ENCODE measurements at places on chromosomes 6 and 20.

DNA sequence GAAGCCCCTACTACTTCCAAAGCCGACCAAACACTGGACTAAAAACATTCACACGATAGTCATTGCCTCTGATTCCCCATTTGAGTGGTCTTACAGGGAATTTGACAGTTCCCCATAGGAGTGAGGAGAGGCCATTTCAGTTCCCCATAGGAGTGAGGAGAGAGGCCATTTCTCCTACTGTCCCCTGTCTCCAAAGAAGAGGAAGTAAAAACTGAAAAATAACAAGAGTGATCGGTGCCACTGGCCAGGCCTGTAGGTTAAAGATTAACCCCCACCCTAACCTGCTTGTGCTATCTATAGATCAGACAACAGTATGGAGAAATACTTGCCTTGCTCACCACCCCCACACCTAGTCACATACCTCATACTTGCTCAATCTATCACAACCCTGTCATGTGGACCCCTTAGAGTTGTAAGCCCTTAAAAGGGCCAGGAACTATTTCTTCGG, 204.0 kb upstream of the MOCS1 start:
- DNase-seq: no peak

- no peak for DNase-seq
These were observed 31.3 kb downstream of the C20orf203 start for GRCh38 chr20:32642257-32643046.

GRCh38 chr20:61929971-61930666, 135.6 kb downstream of the TAF4 start:
- no peak for DNase-seq

DNA sequence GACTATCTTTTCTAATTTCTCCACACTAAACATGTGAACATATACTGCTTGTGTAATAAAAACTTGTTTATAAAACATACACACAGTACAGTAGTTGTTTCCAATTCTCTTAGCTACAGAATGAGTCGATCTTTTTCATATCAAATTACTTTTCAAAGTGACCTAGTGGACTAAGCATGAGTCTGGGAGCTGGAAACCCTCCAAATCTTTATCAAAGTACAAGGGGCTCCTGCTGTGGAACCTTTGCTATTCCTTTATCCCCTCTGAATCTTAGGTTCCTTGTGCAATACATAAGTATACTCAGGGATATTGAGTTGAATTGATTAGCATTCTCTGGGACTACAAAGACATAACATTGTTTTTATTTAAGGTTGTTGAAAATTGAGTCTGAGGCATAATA, 48.7 kb upstream of the TAB2 start:
- no peak for DNase-seq

DNA sequence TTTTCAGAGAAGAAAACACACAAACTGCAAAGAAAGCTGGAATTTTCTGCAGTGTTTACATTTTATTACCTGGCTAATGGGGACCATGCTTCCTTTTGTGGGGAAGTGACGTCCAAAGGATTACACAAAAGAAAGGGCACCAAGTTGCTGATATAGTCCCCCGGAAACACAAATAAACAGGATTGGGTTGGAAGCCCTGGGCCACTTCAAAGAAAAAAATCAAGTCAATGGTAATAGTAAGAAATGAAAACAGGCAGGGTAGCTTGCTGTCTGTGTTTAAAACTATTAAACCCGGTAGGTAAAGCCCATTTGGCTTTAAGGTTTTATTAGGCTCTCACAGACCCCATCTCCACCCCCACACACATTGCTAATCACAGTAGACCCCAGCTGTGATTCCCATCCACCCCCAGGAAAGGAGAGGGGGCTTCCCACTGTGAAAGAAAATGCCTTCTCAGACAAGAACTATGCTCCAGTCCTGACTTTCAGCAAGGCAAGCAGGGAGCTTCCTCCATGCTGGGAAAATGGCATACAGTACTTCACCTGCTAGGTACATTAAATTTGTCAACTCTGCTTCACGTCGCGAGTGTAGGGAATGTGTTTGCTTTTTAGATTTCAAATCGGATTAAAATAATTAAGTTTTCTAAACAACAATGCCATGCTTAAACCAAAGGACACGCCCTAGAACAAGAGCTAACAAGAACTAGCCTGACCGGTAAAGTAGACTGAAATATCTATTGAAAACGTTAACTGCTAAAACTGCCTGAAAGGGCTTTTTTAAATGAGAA, 1.1 kb downstream of the PERP start:
- DNase-seq: no peak

DNA sequence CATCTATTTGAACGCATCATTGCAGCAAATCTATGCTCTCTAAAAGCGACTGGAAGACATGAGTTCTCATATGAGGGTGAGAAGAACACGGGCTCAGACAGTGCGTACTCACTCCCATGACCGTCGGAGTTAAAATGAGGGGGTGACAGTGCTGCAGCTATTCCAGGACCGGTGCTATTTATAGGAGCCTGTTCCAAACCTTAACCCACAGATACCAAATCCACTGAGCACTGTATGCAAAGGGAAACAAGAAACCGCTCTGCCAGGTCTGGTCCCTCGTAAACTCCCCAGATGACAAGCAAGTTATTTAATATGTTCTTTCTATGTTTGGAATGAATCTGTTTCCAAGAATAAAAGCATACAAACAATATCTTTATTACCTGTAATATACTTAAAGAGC, 22.9 kb downstream of the PPP1R3G start:
- DNase-seq: no peak

GRCh38 chr20:38325905-38326304, 20.4 kb upstream of the LBP start:
- DNase-seq: no peak

GRCh38 chr6:153980171-153980570, 58.9 kb upstream of the OPRM1 start:
- DNase-seq: no peak

DNA sequence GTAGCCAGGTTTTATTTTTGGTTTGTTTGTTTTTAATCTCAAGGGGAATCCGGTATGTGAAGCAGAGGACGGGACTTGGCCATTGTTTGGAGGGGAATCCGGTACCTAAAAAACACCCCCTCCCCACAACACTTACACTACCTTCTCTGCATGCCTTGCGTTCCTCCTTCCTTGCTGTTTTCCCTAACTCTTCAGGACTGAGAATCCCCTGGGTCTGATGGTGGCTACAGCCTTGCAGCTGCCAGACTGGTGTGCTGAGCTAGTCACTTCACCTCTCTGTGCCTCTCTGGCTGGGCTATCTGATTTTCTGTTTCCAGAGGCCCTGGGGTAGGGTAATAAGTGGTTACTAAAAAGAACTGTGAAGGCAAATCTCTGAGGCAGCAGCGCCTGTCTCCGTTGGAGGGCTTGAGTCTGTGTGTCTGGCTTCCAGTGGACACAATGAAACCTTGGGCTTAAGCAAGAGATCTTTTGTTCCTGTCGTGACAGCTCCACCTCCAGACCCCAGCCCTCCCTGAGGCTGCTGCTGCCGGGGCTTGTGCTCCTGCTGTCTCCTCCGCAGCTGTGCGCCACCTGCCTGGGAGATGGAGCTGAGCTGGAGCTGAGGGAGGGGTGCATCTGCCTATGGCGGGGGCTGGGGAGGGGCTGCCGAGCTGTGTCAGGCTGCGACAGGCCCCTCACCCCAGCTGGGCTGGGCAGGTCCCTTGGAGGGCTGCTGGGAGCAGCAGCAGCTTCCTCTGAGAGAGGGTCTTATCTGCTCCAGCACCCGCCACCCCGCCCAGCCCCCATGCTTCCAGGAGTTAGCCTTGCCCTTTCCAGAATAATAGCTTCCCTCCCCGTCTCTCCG, 65.8 kb upstream of the CCDC167 start:
- DNase-seq: no peak

DNA sequence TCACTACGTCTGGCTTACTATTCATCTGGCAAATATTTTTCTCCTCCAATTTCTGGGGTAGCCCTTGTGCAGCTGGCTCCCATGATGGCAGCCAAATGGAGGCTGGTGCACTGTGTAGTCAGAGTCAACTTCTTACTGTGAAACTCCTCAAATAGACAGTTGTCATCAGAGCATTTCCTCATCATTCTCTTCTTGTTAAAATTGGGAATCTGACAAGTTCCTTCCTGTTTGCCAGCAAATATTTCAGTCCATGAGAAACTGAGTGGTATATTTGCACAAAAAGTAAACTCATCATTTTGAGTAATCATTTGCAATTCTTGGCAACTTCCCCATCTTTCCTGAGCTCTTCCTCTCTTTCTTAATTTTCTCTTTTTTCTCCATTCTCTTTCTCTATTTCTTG, 394.9 kb upstream of the RGS17 start:
- no peak for DNase-seq

GRCh38 chr6:31919624-31920303, 7.8 kb upstream of the C2 start:
- no peak for DNase-seq

DNA sequence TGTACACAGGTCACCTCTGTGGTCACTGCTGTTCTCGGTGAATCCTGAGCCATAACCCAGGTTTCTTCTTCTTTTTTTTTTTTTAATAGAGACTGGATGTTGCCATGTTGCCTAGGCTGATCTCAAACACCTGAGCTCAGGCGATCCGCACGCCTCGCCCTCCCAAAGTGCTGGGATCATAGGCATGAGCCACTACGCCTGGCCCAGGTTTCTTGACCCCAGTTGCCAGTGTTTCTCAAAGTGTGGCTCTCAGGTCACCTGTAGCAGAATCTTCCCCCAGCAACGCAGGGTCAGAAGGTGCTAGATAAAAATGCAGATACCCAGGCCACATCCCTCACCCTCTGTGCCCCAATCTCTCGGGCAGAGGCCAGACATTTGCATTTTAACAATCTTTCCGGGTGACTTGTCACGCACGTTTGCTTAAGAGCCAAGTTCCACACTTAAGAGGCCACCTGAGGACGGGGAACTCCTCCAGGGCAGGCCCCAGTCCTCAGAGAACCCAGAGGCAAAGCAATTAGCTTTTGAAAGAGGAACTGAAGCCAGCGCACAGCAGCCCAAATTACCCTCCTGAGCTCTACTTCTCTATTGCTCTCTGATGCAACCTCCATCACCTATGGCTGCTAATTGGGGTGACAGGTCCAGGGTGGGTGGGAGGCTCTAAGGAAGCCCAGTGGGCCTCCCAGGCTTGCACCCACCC, 81.8 kb downstream of the NFATC2 start:
- peak; percentile 82 for DNase-seq
